ENCODE measurements at places on chromosomes 6 and 20.

- DNase-seq, result no peak
Observed at GRCh38 chr6:170416959-170417606, 110.5 kb downstream of the FAM120B start.

DNA sequence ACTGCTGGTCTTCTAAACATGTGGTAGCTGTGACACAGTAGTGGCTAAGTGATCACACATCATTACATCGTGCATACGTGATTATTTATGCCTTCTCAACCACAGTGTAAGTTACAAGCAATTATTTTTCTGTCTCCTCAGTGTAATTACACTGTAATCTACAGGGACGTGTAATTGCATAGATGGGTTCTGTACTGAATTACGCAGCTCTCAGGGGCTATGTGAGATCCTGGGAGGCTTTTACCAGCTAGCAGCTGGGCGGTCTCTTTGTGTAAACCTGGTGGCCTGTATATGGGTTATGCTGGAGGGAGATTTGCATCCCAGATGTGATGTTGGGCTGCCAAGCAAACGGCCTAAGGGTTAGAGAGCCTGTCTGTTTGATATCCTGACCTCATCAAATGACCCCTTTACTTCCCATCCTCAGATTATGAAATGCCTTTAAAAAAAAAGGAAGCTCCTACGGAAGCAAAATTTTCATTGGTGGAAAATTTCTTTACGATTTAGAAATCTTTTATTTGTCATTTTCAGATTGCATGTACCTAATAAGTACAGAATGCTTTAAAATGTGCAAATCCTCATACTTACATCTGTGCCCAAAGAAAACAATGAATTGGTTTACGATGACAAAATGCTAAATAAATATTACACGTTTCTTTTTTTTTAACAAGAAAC is 402.8 kb upstream of the JAG1 start:
- peak; percentile 99 for DNase-seq

- no peak for DNase-seq
Observed at GRCh38 chr6:4979426-4979825, 24.4 kb downstream of the RPP40 start.

GRCh38 chr6:132354517-132355167 is 46.6 kb downstream of the MOXD1 start:
- DNase-seq, result no peak

GRCh38 chr6:44932651-44933091 is 395.5 kb upstream of the RUNX2 start:
- DNase-seq, result no peak

- DNase-seq, result no peak
Observed at GRCh38 chr6:18391023-18391422, 3.9 kb downstream of the RNF144B start.

GRCh38 chr20:44596010-44596409 is 13.6 kb downstream of the PKIG start:
- no peak for DNase-seq

GRCh38 chr6:14871221-14871620 is 374.6 kb upstream of the JARID2 start:
- no peak for DNase-seq

DNA sequence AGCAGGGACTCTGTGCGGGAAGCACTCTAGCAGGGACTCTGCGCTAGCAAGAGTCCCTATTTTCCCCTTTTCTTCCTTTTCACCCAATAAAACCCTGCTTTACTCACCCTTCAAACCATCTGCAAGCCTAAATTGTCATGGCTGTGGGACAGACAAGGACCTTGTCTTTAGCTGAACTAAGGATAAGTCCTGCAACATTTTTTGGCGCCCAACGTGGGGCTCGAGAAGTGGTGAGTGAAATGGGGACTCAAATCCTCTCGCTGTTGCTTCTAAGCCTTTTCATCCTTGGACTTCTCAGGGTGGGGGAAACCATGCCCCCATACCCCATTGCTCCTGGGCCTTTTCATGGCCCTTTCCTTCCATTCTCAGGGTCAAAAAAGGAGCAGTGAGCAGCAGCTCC is 46.4 kb downstream of the IMPG1 start:
- no peak for DNase-seq

GRCh38 chr6:134117409-134117808 is 65.0 kb upstream of the SLC2A12 start:
- DNase-seq, result no peak

- DNase-seq, result peak; percentile 42
Observed at GRCh38 chr6:149934249-149935156, 7.3 kb upstream of the ULBP2 start.

DNA sequence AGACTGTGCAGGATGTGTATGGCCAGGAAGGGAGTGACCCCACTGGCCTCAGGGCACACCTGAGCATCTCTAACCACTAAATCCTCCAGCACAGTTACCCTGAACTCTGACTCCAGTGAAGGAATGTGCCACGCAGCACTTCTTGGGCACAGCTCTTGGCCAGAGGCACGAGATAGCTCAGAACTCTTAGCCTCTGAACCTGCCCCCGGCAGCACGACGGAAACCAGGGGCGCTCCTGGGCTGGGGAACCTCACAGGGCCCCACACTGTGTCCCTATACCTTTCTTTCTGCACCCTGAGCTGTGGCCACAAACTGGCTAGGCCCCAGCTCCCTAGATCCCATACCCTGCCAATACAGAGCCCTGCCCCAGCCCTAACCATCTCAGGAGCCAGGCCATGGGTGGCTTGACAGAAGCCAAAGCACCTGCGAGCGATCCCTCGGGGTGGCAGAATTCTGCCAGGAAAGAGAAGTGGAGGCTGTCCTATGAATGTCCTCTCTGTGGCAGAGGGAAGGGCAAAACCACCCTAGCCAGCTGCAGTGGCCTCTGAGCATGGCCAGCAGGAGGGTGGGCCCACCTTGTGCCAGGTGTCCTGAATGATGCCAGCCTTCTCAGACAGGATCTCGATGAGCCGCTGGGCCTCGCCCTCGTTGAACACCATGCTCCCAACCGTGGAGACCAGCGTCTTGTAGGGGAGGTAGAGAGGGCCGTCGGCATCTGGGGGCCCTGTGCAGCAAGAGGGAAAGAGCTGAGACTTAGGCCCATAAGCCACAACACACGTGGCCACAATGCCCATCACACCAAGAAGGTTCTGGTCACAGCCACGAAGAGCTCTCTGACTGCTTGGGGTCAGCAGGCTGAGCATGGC is 39.4 kb downstream of the RRBP1 start:
- no peak for DNase-seq

DNA sequence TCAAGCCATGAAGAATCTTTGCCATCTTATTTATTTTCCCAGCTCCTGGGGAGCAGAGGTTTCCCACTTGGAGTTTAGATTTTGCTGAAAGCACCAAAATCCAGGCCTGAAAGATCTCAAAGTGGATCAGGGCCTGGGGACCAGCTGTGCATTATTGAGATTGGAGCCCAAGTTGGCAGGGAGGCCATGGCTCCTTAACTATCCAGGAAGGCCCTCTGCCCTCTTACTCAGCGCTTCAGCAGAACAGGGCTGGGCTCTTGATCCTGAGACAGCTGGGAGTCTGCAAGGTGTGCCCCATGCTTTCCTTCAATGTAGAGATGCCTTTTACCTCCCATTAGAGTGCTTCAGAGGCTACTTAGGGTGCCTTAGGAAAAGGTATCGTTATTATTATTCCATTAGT is 24.6 kb downstream of the FOXO3 start:
- no peak for DNase-seq

GRCh38 chr20:46311039-46311650 is 2.8 kb upstream of the CDH22 start:
- no peak for DNase-seq

DNA sequence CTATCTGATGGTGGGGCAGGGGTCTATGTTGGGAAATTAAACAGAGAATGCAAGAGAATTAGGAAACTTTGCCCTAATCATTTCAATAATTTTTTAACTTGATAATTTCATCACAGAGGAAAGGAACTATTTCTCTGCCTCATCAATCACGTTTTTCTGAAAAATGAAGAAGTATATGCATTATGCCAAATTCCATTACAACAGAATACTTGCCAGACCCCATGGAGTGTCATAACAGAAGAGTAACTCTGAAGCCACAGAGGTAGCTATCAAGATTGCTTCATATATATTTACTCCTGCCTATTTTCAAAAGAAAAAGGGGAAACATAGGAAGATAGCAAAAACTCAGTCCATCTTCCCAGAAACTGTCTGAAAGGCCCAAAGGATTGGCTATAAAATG is 5.7 kb upstream of the USP49 start:
- no peak for DNase-seq

DNA sequence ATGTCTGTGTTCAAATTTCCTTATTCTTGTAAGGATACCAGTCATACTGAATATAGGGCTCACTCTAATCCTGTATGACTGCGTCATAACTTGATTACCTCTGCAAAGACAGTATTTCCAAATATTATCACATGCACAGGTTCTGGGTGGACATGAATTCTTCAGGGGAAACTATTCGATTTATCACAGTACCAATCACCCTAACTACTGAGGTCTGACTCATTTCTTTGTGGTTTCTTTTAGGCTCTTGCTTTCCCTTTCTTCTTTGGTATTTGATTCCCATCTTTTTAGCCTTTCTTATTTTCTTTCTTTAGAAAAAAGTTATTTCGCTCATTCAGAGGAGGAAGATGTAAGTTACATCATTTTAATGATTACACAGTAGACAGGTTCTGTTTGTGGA is 40.3 kb upstream of the TBX18 start:
- no peak for DNase-seq

DNA sequence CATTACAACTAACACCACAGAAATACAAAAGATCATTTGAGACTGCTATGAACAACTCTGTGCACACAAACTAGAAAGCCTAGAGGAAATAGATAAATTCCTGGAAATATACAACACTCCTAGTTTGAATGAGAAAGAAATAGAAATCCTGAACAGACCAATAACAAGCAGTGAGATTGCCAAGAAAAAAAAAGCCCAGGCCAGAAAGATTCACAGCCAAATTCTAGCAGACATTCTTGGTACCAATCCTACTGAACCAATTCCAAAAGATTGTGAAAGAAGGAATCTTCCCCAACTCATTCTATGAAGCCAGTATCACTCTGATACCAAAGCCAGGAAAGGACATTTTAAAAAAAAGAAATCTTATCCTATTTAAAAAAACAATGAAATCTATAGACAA is 7.0 kb upstream of the CDK19 start:
- DNase-seq, result no peak

- no peak for DNase-seq
Observed at GRCh38 chr6:109660526-109661320, 30.3 kb downstream of the AK9 start.

GRCh38 chr6:93248631-93249030 is 170.7 kb downstream of the EPHA7 start:
- DNase-seq, result no peak

- DNase-seq, result no peak
Observed at GRCh38 chr6:45921691-45922281, 93.9 kb downstream of the CLIC5 start.

GRCh38 chr6:154520280-154520679 is 9.8 kb upstream of the CNKSR3 start:
- DNase-seq, result no peak

- DNase-seq, result peak; percentile 58
Observed at GRCh38 chr6:111985202-111985731, 68.6 kb upstream of the CCN6 start.

DNA sequence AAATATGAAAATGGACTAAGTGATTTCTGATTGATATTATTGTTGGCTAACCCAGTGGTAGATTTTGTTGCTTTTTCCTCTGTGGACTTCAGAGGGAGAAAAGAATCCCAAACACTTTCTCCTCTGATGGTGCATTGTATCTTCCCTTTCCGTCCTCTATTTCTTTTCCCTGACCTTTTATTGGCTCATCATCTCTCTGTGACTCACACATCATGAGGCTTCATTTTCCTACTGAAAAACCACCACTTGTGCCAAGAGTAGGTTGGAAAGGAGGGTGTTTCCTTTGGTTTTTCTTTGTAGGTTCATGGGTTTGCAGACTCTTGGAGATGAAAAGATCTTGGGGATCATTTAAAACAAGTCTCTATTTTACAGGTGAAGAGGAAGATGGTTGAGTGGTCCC is 311.7 kb upstream of the JAG1 start:
- DNase-seq, result no peak

- DNase-seq, result no peak
Observed at GRCh38 chr6:45036103-45036502, 292.0 kb upstream of the RUNX2 start.

GRCh38 chr6:34618430-34619182 is 62.5 kb upstream of the SPDEF start:
- DNase-seq, result no peak

- DNase-seq, result peak; percentile 54
Observed at GRCh38 chr6:40586369-40587201, 579 bp downstream of the LRFN2 start.

GRCh38 chr20:44616604-44616964 is 34.2 kb downstream of the PKIG start:
- DNase-seq, result no peak

GRCh38 chr20:22381812-22382416 is 202.5 kb downstream of the FOXA2 start:
- DNase-seq, result no peak

DNA sequence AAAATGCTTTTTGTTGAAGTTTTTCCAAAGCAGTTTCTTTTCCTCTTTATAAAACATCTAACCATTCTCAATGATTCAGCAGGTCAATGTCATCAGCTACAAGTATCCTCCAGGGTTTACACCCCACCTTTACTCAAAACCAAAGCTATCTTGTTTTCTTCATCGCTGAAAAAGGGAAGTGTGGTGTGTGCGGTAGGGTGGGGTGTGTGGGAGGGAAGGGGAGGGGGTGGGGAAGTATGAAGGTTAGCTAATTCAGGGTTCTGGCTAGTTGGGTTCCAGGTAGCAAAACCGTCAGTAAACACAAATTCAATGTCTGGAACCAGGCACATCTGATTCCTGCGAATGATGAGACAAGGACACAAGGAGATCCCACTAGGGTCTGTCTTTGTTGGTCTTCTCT is 189.6 kb downstream of the GJA10 start:
- DNase-seq, result no peak

GRCh38 chr6:168493976-168494375 is 53.0 kb downstream of the SMOC2 start:
- DNase-seq, result no peak

DNA sequence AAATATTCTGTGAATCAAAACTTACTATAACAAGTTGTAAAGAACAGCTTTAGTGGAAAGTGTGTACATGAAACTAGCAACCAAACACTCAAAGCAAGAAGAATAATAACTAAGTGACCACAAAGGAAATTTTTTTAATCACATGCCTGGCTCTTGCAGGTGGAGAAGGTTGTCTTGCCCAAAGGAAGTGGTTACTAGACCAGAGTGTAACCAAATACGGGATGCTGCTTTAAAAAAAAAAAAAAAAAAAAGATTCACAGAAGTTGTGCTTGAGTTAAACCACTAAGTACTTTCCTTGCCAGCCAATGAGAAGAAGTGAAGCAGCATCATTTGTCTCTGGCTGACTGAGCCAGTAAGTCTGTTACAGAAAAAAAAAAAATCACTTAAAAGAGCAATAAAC is 19.1 kb upstream of the HLA-DQB1 start:
- no peak for DNase-seq

- DNase-seq, result no peak
Observed at GRCh38 chr6:124197148-124197547, 393.5 kb downstream of the NKAIN2 start.

DNA sequence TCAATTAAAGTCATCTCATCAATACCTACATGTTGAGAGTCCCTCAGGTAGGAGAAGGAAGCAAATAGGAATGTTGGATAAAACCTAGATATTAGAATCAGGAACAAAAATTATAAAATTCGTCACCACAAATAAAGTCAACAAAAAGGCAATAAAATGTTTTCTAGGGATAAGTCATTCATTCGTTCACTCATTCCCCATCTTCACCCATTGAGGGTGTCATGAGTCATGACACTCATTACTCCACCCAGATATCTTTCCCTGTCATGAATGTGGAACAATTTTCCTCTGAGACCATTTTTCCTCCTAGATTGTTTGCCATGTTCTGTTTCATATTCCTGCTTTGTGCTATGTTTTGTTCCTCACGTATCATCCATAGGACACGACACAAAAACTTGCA is 50.9 kb upstream of the OLIG3 start:
- no peak for DNase-seq

All from NCI-H748 treated with DMSO at 0.1 percent for 48 hours (cell line).